ENCODE measurements at places on chromosomes 5 and 9.

GRCh38 chr9:135019224-135019623 lies 68.2 kb upstream of the OLFM1 start:
- no peak for DNase-seq

- DNase-seq: no peak
Measured at GRCh38 chr5:180162304-180162661, 46.7 kb downstream of the RASGEF1C start.

GRCh38 chr5:107673368-107674136 lies 2.8 kb upstream of the EFNA5 start:
- DNase-seq: peak; percentile 82

DNA sequence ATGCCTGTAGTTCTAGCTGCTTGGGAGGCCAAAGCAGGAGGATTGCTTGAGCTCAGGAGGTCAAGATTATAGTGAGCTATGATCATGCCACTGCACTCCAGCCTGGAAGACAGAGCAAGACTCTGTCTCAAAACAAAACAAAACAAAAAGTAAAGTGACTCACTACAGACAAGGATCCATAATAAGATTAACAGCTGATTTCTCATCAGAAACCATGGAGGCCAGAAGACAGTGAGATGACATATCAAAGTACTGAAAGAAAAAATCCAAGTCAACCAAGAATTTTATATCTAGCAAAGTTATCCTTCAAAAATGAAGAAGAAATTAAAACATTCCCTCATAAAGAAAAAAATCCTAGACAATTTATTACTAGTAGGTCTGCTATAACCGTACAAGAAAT lies 69.4 kb upstream of the ZBTB43 start:
- DNase-seq: no peak

- no peak for DNase-seq
Measured at GRCh38 chr9:8133606-8134005, 334.0 kb upstream of the DMAC1 start.

DNA sequence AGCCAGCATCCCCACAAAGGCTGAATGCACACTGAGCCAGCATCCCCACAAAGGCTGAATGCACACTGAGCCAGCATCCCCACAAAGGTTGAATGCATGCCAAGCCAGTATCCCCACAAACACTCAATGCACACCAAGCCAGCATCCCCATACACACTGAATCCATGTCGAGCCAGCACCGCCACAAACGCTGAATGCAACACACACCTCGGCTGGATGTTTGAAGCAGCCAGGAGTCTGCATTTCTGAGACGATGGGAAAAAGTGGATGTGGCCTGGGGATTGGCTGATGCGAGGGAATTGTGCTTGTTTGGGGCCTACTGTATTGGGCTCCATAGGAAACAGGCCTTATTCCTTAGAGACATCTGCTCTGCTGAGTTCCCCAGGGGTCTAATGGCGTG lies 30.9 kb upstream of the CEP72 start:
- DNase-seq: no peak

DNA sequence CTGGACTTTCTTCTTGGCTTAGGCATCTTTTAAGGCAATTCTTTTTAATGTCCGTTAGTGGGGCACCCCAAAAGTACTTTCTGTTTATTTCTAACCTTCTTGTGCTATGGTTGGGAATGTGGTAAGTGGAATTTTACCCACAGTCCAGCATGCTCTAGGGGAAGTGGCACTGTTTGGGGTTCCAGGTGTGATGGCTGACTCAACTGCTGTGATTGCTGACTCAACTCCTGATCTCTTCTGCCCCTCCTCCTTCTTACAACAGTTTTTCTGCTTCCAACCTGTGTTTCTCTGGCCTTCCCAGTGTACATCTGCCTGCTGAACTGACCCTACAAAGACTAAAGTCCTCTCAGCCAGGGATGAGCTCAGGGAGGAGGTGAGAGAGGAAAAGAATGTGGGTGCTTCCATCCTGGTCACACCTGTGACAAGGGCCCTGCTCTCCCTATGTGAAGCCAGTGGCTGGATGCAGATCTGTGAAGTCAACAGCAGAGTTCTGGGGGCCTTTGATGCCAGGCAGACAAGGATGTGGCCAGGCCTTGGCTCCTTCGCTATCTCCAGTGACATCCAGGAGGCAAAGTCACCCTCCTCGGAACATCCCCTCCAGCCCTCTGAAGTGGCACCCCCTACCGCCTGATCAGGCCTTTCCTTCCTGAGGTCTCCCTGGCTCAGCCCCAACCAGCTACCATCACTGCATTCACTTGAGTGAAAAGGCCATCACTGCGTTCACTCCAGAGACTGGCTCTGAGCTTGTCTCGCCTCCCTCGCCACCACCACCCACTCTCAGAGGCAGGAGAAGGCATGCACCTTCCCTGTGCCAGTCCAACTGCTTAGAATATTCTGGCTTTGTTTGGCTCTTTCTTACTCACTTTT lies 72.2 kb downstream of the C5orf15 start:
- peak; percentile 71 for DNase-seq

GRCh38 chr5:173090639-173091038 lies 34.5 kb downstream of the CREBRF start:
- DNase-seq: no peak

DNA sequence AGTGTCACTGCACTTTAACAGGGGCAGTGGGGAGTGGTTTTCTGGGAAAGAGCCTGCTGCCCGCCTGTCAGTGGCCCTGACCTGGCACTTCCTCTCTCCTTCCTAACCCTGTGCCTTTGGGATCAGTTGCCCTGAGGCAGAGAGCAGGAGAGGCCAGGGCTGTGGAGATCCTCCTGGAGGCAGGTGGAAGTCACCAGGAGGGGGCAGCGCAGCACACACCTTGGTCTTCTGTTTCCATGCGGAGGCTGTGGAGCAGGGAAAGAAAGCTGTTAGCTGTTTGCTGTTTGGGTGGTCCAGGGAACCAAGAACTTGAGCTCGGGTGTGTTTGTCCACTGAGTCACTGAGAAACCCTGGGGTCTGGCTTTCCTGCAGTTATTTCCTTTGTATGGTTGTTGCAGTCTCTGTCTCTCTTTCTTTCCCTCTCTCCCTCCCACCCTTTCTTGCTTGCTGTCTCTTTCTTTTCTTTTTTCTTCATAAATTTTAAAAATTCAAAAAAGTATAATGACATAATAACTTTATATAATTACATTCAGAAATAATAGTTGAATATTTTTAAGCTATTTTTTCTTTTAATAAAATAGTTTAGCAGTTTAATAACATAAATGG lies 28.1 kb downstream of the NTRK2 start:
- DNase-seq: peak; percentile 44

GRCh38 chr9:124256517-124257069 lies 1.2 kb upstream of the NEK6 start:
- DNase-seq: peak; percentile 77

DNA sequence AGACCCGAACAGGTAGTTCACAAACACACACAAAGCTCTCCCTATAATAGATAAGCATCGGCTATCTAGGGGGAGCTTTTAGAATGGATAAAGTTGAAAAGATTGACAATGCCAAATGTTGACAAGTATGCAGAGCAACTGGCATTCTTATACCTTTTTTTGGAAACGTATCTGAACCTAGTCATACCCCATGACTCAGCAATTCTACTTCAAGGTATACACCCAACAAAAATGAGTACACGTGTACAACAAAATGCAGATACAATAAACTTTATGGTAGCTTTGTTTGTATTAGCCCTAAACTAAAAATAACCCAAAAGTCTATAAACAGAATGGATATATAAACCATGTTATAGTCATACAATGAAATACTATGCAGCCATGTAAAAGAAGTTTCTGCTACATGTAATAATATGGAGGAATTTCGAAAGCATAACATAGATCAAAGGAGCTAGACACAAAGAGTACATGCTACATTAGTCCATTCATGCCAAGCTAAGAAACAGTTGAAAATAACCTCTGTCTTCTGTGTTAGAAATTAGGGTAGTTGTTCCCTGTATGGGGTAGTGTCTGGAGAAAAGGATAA lies 718.5 kb upstream of the ZNF608 start:
- no peak for DNase-seq

- DNase-seq: no peak
Measured at GRCh38 chr5:158621391-158621790, 478.3 kb downstream of the EBF1 start.

DNA sequence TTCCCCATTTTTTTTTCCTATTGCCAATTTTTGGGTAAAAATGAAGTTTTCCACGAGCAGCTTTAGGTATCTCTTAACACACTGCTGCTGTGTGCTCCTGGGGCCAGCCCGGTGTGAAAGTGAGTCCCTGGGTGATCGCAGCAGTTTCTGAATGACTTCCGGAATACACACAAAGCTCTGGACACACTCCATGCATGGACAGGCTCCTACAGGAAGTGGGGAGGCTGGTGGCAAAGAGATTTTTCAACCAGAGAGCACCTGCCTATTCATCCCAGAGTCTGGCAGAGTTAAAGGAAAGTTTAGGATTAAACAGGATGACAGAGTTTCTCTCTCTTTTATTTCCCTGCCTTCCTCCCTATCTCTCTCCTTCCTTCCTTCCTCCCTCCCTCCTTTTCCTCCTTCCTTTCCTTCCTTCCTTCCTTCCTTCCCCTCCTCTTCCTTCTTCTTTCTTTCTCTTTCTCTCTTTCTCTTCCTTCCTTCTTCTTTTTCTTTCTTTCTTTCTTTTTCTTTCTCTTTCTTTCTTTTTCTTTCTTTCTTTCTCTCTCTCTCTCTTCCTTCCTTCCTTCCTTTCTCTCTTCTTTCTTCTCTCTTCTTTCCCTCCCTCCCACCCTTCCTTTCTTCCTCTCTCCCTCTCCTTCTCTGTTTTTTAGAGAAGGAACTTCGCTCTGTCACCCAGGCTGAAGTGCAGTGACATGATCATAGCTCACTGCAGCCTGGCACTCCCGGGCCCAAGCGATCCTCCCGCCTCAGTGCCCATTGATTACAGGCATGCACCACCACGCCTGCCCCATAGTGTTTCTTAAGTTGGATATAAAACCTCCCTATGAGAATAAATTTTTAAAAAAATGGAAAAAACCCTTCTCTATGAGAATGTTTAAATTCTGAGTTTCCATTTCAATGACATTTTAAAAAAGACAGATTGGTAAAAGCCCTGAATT lies 38.7 kb upstream of the UBTD2 start:
- peak; percentile 56 for DNase-seq

DNA sequence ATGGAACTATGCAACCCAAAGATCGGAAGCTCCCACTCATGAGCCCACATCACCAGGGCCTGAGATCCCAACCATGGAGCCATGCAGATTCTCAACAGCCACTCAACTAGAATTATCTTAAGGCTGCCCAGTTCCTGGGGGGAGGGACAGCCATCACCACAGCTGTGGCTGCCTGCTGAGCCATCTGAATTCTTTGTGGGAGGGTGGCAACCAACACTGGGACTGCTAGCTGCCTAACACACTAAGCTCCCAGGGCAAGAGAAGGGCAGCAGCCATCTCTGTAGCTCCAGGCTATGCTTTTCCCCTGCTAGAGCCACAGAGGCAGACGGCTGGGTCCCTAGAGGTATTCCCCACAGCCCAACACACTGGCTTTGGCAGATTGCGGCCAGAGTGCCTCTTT lies 251.3 kb upstream of the GRAMD2B start:
- no peak for DNase-seq

DNA sequence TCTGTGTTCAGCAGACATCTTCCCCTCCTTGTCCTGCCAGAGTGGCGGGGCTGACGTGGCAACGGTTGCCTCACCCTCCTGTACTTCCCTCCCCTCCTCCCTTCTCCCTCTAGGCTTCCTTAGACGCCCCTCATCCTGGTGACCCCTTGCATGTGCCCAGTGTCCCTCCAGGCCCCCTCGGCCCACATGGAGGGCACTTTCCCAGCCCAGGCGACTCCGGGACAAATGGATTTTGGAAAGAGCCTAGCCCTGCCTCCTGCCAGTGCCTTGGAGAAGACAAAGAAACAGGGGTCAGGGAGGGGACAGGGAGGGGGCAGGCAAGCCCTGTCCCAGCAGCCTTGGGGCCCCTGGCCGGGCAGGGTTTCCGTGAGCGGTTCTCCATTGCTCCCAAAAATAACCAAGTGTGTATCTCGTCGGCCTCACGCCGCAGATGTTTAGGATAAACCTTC lies 38.3 kb upstream of the NEURL1B start:
- no peak for DNase-seq

DNA sequence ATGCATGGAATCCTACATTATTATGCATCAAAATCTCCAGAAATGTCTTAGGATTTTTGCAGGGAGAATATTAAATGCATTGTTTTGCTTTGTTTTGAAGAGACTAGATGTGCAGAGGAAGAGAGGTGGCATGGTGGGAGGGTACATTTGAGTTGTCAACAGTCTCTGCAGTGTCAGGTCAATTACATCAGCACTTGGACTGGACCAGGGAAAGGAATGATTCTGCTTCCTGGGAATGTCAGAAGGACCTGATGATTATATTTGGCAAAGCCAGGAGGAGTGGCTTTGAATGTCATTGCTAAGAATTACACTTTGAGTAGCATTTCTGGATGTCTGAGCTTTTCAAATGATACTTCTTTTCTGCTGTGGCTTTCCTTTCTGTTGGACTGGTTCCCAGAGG lies 17.5 kb upstream of the TMEFF1 start:
- no peak for DNase-seq

- DNase-seq: no peak
Measured at GRCh38 chr5:127440831-127441230, 76.6 kb upstream of the PRRC1 start.

DNA sequence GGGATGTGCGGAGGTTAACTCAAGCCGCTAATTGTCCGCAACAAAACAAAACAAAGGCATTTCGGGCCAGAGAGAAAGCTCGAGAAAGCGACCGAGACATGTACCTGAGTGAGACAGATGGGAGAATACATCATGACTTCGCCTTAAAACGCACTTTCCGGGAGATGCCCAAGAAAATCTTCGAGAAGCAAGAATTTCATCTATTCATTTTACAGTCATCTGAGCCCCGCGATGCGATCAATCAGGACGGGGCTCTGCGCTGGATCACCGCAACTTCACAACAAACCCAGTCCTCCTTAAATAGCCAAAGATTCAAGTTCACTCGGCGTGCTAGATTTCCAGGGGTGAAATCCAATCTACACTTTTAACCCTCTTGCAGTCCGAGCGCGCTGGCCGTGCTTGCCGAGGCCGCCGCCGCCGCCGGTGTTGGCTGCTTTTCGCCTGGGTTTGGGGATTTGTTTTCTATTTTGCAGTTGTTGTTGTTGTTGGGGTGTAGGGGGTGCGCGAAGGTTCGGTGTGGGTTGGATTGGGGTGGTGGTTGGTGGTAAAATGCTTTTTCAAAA lies 482 bp downstream of the NFIB start:
- peak; percentile 14 for DNase-seq

GRCh38 chr5:77029376-77029885 lies 773 bp upstream of the AGGF1 start:
- no peak for DNase-seq

GRCh38 chr5:55691265-55692105 lies 20.6 kb downstream of the SLC38A9 start:
- peak; percentile 54 for DNase-seq

GRCh38 chr5:111345731-111346130 lies 121.5 kb downstream of the CAMK4 start:
- no peak for DNase-seq
